ENCODE measurements at places on chromosomes 2 and 18.

GRCh38 chr2:120180066-120180465 is 43.1 kb downstream of the TMEM185B start:
- no peak for DNase-seq

- peak; percentile 29 for DNase-seq
Observed at GRCh38 chr2:1817256-1818051, 73.1 kb upstream of the PXDN start.

- no peak for DNase-seq
Observed at GRCh38 chr2:190572246-190572645, 37.7 kb upstream of the NEMP2 start.

GRCh38 chr2:54559593-54560145 is 103.5 kb downstream of the SPTBN1 start:
- peak; percentile 39 for DNase-seq

DNA sequence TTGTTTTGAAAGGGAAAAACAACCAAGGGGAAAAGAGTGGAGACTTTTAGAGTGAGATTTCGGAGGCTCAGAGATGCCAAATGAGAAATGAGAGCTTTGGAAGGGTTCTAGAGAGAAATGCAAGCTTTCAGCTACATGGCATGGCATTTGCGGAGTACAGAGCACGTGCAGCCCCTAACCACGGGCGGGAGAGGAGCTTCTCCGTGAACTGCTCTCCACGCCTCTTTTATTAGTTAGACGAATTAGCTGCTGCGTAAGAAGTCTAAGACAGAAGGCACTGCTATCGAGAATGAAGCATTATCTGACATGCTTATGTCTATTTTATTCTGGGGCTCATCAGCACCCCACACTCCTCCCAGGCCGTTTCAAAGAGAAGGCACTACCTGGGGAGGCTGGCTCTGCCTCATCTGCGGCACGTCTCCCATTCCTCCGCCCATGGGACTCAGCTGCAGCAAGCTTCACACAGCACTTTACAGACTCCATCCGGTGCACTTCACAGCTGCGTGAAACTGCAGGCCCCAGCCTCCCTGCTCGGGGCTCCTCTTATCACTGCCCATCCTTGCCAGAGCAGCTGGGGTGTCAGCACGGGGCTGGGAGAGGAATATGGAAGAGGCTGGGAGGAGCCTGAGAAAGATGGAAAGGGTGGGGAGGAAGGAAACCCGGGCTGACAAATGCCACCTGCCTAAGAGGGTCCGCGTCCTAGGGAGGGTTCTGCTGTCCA is 207.3 kb upstream of the APCDD1 start:
- DNase-seq, result no peak

GRCh38 chr2:133422931-133423351 is 145.3 kb downstream of the NCKAP5 start:
- no peak for DNase-seq

DNA sequence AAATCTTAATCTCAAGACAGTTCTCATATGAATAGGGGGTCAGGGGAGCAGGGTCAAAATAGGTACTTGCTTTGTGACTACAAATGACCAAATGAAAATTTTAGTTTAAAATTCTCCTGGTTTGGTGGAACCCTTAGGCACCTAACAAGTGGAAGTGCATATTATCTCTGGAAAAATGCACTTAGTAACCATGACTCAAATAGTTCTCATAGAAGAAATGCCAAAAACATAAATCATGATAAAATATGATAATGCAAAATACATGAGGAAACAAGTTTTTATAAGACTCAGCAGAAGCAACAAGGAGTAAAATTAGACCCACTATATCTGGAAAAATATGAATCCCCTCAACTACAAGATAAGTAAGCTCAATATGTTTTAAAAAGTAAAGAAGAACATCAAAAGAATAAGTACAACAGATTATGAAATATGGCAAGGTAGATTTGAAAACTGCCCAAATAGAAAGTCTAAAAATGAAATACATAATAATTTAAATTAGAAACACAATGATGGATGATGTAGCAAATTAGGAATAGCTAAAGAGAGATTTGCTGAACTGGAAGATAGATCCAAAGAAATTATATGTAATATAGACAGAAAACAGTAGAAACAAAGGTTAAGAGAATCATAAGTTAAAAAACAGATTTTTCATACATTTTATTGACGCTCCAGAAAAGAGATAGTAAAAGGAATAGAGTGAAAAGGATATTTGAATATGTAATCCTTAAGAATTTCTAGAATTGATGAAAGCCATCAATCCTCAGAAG is 308.3 kb downstream of the SETBP1 start:
- DNase-seq, result no peak

DNA sequence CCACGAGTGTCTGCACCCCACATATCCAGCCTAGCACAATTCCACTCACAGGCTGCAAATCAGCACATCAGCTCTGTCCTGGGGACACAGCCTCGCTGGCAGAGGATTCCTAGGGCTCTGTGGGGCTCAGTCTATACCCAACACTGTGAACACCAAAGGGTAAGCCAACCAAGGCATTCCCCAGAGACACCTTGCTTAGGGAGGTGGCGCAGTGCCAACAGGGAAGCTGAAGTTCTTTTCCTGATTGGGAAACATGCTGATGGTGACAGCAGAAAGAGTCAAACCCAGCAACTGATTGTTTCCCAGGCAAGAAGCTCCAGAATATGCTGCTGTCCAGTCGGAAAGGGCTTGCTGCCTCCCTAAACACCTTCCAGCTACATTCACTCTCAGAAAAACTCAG is 55.8 kb downstream of the TTC32 start:
- DNase-seq, result no peak

DNA sequence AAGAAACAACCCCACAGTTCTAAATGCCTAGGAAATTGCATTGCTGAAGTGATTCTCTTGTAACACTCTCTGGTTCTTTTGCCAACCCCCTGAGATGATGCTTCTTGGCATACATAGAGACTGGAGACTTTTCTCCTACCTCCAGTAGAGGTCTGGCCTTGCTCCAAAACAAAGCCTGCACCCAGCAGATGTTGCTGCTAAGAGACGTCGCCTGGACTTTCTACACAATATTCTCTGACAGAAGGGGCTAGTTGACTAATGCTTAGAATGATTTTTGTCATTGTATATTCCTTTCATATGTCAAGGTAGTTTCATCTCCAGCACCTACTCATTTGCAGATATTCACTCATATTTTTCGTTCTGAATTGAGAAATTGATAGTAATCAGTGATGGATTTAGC is 24.6 kb downstream of the SOWAHC start:
- DNase-seq, result no peak

DNA sequence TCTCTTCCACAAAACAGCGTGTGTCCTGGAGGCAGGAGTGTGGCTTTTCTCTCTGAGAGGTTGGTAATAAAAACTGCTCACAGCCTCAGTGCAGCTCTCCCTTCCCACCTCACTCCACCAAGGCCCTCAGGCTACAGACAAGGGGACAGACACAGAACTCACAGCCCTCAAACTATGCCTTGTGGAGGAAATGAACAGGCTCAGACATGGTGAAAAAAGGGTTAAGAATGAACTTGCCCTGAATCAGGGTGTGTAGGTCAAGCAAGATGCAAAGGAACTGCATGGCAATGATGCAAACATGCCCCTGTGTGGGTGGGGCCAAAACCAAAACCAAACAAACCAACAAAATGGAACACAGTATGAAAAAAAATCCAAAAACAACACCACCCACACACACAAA is 125.8 kb downstream of the GALNT14 start:
- no peak for DNase-seq

DNA sequence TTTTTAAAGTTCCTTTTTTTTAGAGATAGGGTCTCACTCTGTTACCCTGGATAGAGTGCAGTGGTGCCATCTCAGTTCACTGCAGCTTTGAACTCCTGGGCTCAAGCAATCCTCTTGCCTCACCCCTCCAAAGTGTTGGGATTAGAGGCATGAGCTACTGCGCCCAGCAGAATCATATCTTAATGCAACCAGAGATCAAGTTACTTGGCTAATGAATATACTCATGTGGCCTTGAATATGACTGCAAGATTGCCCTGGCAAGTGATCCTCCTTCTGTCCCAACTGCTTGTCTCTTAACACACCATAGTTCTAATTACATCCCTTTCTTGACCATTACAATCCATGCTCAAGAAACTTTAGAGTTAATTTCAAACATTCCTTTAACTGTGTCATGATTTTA is 133.5 kb downstream of the SRBD1 start:
- DNase-seq, result no peak

DNA sequence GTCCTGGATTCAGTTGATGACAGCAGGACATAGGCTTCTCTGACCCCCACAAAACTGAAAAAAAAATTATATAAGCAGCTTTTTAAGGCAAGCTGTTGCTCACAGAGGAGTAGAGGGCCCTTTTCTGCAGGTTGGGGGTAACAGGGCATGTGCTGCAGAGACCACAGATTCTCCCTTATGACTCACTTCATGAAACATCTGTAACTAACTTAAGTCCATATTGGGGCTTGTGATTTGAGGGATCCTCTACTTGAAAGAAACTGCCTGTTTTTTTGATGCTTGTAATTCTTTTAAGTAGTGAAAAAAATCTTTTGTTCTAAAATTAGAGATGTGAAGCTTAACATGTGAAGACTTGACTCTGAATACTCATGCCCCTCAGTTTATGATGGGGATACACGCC is 33.4 kb downstream of the XRCC5 start:
- peak; percentile 11 for DNase-seq

- no peak for DNase-seq
Observed at GRCh38 chr2:231691251-231691772, 17.0 kb upstream of the PTMA start.

DNA sequence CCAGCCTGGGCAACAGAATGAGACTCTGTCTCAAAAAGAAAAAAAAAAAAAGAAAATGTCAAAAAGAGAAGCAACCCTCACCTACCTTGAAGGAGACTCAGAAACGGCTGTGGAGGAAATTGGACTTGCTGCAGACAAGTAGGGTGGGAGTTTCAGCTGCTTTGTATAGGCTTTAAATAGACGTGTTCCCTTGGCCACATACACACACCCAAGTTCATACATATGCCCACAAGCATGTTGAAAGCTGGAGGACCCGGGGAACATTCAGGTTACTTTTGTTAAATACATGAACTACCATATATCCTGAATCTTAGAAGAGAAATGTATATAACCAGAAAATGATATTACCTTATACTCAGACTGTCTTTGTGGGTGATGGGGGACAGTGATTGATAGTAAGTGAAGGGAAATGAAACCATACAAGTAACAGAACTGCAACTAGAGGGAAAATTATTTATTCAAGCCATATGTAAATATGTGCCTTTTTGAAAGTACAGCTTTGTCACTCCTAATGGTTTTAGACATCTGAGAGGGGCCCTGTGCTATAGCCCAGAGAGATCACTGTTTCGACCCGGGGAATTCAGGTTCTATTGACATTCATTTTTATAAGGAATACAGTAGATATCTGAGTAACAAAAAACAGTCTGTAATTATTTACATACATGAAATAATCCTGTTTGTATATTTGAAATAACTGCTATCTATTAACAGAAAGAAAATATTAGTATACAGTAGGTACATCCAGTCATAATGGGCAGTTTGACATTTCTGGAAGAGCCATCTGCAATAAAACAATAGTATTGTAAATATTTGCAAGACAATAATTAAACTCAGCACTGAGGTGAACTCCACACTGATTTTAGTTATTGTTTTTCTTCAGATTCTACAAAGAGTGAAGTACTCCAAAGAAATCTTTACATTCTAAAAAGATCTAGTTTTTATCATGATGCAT is 48.0 kb upstream of the TGIF1 start:
- no peak for DNase-seq

- DNase-seq, result no peak
Observed at GRCh38 chr2:16494836-16495508, 170.7 kb downstream of the CYRIA start.

GRCh38 chr2:234399451-234400246 is 97.2 kb downstream of the ARL4C start:
- DNase-seq, result no peak

DNA sequence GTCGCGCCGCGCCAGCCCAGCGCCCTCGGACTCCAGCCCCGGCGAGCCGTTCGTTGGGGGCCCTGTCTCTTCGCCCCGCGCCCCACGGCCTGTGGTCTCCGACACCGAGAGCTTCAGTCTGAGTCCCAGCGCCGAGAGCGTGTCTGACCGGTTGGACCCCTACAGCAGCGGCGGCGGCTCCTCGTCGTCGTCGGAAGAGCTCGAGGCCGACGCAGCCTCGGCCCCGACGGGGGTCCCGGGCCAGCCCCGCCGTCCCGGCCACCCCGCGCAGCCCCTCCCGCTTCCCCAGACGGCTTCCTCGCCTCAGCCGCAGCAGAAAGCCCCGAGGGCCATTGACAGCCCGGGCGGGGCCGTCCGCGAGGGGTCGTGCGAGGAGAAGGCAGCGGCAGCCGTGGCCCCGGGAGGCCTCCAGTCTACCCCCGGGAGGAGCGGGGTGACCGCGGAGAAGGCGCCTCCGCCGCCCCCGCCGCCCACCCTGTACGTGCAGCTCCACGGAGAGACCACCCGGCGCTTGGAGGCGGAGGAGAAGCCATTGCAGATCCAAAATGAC is 1.4 kb downstream of the PHLPP1 start:
- peak; percentile 23 for DNase-seq

GRCh38 chr18:34493099-34493544 is 217.0 kb upstream of the DTNA start:
- DNase-seq, result no peak

DNA sequence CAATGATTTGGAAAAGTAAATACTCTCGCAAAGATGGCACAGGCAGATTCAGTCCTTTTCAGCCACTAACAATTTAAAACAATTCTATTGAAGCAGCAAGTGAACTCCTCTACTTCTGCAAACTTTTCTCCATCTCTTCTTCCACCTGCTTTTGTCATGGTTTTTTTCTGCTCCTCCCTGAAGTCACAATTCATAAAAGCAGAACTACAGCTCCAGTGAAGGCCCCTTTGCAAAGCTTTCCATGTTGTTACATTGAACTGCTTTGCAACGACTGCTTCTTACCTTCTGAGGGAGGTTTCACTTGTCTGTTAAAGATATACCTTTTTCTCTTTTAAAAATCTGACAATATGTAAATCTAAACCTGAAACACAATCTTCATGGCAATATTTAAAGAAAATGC is 3.7 kb upstream of the SERTAD2 start:
- no peak for DNase-seq

DNA sequence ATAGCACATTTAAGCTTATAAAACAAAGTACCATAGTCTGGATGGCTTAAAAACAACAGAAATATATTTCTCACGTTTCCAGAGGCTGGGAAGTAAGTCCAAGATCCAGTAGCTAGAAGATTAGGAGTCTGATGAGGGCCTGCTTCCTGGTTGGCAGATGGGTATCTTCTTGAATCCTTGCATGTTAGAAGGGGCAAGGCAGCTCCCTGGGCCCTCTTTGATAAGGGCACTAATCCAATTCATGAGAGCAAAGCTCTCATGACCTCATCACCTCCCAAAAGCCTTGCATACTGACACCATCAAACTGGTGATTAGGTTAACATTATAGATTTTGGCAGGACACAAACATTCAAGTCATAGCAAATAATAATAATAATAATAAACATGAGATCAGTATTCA is 146.4 kb downstream of the CCDC102B start:
- DNase-seq, result no peak

GRCh38 chr2:239231231-239232194 is 169.3 kb downstream of the HDAC4 start:
- no peak for DNase-seq

GRCh38 chr2:204108781-204109295 is 172.3 kb downstream of the ICOS start:
- peak; percentile 17 for DNase-seq

Data from CD4-positive, alpha-beta T cell treated with Interleukin-4 for 4 hours (primary cell).